Activated CD4-positive, alpha-beta memory T cell treated with anti-CD3 and anti-CD28 coated beads for 36 hours (primary cell): ENCODE measurements at places on chromosomes 6 and 20.

DNA sequence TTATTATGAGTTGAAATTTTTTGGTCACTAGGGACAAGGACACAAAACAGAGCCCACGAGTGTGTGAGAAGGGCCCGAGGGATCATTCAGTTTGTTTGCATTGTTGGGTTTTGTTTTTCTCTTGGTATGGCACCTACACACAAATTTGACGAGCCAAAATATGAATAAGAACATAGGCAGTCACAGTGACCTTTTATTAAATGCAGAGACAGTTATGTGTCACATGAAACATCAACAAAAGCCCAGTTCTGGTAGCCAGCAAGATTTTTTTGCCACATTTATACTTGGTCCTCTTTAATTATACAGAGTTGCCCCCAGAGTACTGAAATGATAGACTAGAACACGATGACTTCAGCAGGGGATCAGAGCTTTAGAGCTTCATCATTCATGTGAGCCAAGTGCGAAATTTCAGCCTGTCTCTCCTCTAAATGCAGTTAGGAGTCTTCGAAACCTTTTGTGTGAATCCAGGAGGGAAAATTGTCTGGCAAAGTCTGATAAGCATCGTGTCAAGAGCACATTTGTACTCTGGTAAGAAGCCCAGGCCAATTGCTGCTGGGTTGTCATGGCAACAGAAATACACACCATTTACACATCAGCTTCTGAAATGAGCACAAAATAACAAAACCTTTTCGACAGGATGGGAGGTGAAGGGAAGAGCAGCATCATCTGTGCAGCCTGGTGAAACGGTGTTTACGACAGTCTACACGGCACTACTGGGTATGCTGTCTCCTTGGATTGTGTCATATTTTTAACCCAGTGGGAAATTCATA lies 79.2 kb upstream of the RIPOR2 start:
- DNase-seq, result peak; percentile 62

DNA sequence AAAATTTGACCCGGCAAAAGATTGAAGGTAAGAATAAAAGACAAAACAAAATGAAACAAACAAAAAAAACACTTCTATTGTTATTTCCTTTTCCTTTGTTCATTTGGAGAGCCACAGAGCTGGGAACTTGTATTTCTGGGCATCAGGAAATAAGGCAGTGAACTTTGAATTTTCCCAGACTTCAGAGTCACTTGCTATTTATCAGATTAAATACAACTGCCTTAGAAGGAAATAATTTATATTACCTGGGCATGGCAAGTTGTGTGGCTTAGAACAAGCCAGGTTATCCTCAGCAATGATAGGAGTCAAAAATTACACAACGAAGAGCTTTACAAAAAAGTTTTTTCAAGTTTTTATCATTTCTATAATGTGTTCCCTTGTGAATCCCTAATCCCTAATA lies 20.2 kb upstream of the MRAP2 start:
- no peak for DNase-seq

DNA sequence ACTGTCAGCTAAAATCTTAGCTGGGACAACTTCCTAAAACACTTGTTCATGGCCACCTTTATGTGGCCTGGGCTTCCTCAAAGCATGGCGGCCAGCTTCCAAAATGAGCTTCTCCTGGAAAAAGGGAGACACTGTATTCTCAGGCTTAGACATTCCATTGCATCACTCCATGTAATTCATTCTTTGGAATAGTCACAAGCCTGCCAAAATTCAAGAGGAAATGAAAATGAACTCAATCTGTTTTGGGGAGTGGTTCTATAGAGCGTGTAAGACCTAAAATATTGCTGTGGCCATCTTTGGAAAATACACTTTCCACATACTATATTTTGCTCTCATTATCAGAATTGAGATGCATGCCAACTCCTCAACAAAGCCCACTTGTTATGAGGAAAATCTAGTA lies 687.0 kb downstream of the KIF16B start:
- DNase-seq, result no peak

DNA sequence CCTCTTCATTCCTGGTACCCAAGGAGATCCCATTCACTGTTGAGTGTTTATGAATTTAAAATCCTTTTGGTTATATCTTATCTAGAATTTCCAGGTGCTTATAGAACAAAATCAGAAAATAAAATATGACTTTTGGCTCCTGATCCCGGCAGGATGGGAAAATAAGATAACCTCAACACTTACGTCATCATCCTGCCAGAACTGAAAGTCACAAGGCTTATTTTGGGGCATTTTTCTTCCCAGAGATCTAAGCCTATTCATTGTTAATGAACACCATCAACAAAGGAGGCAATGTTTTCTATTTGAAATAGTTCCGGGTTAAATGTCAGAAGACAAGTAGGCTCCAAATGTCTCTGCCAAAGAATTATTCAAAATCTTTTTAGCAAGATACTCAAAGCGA lies 580.6 kb downstream of the TFAP2A start:
- no peak for DNase-seq

DNA sequence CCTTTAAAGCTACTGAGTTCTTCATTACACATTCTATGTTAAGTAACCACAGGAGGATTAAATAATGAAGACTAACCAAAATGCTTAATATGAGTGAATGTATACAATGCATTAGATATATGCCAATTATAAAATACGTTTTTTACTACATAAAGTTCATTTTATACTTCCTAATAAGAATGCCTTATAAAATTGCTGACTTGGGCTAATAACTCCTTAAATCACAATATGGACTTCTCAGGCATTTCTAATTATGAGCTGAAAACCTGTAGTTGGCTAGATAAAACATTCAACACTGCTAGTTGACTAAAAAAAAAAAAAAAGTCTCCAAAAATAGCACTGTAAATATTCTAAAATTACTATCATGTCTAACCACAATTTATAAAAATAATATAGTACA lies 11.8 kb downstream of the MAN1A1 start:
- DNase-seq, result no peak

DNA sequence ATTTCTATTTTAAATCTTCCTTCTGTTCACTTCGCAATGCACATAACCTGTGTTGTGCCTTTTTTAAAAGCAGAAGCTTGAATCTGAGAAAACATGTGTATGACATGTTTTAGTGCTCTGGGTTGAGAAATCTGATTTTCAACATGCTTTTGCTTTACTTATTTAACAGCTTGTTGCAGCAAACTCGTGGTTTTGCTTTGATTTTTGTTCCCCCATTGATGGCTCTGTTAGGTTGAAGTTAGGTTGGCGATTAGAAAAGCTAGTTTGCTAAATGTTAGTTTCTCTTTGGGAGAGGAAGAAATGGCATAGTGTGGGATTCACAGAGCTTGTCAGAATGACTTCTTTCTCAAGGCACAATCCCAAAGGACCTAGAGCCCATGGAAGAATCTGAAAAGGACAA lies 170.8 kb downstream of the TMEM242 start:
- DNase-seq, result no peak

GRCh38 chr6:20827798-20828197 lies 293.5 kb downstream of the CDKAL1 start:
- no peak for DNase-seq

GRCh38 chr6:71367756-71368155 lies 79.1 kb downstream of the OGFRL1 start:
- DNase-seq, result no peak

- DNase-seq, result no peak
Measured at GRCh38 chr20:59836767-59837166, 96.7 kb downstream of the SYCP2 start.

- no peak for DNase-seq
Measured at GRCh38 chr6:130843575-130844320, 16.5 kb downstream of the SMLR1 start.

- DNase-seq, result no peak
Measured at GRCh38 chr6:17845598-17845997, 138.9 kb upstream of the NUP153 start.

- no peak for DNase-seq
Measured at GRCh38 chr6:105807905-105808304, 278.2 kb upstream of the PRDM1 start.

- DNase-seq, result no peak
Measured at GRCh38 chr6:85798931-85799652, 156.4 kb upstream of the SYNCRIP start.

- DNase-seq, result no peak
Measured at GRCh38 chr6:143700684-143701348, 23.1 kb downstream of the PHACTR2 start.

DNA sequence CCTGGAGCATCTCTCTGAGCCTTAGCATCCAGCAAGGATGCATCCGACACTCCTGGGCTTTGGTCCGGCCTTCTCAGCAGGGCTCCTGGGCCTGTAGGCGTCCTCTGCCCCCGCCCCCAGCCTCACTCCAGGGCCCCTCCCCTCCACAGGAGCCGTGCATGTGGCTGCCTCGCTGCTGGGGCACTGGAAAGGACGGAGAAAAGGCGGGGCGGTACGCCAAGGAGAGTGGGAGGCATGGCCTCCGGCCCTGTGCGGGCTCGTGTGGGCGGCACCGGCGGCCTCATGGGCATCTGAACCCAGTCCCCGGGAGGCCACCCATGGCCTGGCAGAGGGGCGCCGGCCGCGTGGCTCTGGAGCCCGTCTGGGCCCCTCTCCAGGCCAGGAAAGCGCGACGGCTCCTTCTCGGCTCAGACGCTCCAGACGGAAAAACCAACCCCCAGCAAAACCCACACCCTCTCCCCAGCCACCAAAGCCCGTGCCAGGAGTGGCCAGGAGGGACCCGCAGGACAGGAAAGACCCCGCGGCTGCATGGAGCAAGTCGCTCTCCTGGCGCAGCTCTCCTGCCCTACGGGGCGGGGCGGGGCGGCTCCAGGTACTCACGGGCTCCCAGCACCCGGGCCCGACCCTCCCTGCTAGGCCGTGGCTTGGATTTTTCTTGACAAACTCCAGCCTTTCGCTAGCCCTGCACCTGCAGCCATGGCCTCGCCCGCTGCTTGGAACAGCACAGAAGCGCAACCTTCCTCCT lies 419.9 kb downstream of the QKI start:
- no peak for DNase-seq

DNA sequence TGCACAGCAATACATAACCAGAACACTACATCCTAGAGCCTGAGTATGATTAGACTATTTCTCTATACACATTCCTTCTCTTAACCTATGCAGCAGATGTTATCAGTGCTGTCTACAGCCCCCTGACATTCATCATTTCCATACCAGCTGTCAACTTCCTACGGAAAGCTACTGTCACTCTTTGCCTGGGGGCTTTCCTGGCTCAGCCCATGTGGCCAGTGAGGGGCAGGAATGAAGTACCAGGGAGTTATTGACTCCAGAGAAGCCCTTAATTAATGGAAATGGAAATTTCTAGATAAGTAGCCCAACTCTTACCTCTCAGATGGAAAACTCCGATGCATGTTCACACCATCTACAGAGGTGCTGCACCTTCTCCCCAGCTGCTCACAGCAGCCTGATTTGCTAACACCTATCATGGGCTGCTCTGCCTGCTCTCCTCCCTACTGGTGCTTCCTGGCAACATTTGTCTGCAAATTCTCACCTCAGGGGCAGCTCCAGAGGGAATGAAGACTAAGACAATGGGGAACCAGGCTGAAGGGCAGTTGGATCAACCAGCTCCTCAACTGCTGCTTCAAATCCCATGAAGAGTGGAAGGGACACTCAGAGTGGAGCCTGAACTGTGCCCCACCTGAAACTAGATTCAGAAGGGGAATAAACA lies 59.6 kb downstream of the LINC00237 start:
- no peak for DNase-seq

DNA sequence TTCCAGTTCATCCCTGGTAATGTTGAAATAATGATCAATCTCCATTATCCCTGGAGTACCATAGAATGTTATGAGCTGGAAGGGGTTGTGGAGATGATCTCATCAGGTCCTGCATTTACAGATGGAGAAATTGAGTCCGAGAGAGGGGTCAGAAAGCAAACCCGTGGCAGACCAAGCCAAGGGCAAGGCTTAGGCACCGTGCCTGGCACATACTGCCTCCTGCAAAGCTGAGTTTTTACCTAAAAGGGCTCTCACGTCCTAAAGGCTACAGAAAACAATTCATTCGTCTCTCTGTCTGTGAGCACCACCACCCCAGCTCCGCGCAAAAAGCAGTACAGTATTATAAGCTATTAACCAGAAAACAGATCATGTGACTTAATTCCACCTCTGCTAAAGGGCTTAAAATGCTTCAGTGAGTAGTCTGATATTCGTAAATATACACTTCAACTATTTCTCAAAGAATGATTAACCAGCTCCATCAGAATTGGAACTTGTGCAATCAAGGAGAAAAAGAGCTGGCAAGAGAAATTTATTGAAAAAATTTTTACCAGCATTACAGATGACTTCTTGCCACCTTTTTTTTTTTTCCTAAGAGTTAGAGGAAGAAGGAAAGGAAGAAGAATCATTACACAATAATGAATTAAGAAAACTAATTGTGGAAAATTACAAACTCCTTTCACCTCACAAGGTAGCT lies 3.4 kb upstream of the PARD6B start:
- DNase-seq, result no peak

DNA sequence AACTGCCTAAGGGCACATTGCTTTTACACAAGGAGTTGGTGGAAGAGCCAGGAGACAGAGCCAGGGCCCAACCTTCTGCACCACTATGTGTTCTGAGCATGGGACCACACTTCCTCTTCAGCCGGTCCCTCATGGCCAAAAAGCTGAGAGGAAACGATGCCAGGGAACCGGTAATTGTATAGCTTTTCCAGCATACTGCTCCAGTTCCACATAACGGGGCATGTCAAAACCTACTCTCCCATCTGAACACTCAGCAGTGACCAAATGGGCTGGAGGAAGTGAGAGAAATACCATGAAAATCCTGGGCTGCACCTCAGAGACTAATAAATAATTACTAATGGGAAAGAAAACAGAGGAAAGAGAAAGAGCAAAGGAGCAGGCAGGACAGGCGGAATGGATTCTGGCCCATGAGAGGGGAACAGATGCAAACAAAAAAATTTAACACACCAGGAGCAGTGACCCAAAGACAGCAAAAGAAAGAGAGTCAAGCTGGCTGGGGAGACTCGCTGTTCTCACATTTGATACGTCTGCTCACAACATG lies 52.0 kb upstream of the BMP2 start:
- DNase-seq, result no peak

DNA sequence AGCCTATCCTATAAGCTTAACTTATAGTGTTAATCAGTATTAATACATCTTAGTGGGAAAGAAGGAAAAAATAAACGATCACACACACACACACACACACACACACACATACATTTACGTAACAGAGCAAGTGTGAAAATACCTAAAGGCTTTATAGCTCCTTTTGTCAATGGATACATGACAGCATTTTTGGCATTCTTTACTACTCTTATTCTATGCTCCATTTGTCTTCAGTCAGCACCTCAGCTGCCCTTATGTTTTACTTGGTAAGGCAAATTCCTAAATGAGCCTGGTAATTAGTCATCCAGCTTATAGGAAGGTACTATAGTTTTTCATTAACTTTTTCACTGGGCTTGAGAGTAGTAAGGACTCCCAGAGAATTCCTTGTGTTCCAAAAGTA lies 25.1 kb upstream of the SLC17A3 start:
- DNase-seq, result no peak

GRCh38 chr20:34850969-34851368 lies 21.7 kb downstream of the GGT7 start:
- no peak for DNase-seq

GRCh38 chr6:27059621-27060425 lies 187.7 kb upstream of the PRSS16 start:
- no peak for DNase-seq
